ENCODE measurements at places on chromosomes 16 and 17.

- DNase-seq: no peak
Observed at GRCh38 chr16:77736879-77737278, 14.6 kb downstream of the NUDT7 start.

- no peak for DNase-seq
Observed at GRCh38 chr17:15972497-15972951, 27.0 kb downstream of the ZSWIM7 start.

- DNase-seq: no peak
Observed at GRCh38 chr17:21248500-21248899, 4.7 kb downstream of the NATD1 start.

DNA sequence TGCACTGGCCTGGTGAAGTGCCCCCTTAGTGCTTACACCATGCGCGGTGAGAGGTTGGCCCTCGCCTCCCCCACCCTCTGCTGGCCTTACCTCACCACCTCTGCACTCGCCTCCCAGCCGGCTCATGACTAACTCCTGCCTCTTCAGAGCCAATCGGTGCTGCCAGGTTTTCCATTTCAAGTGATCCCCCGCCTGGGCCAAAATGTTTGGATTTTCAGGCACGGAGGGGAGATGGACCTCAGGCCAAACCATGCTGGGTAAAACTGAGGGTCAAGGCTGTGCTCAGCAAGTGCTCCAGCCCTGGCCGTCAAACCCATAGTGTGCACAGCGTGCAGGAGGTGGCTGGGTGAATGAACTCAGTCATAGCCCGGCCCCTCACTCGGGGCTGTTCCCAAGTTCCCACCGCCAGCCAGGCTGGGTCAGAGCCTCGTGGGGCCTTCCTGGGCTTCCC, 175.4 kb downstream of the SEC14L1 start:
- DNase-seq: no peak

DNA sequence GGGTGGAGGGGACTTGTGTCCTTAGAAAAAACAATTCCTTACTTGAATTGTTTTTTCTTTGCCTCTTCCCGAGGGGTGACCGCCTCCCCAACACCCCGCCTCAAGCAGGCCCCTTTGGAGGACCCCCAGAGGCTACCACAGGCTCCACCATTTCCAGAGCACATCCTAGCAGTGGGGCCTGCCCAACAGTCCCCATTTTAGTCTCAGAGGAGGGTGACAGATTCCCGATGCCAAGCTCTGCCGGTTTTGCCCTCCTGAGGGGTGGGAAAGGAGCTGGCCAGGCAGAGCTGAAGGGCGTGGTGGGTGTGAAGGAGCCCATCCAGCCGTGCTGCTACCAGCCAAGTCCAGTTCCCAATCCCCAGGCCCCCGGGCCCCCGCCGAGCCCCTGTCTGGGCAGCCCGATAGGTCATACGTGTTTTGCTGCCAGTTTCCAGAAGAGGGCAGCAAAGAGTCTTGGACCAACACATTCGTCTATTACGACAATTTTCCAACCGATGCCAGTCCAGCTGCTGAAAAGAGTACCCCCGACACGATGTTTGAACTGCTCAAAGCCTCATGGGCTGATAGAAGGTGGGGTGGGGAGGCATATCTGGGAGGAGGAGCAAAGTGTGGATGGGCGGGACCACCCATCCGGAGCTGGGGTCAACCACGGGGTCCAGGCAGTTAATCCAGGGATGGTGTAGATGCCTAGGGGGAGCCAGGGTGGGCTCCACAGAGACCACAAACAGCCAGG, 18.8 kb upstream of the GAA start:
- peak; percentile 88 for DNase-seq

GRCh38 chr16:65142276-65142675, 20.4 kb upstream of the CDH11 start:
- no peak for DNase-seq

DNA sequence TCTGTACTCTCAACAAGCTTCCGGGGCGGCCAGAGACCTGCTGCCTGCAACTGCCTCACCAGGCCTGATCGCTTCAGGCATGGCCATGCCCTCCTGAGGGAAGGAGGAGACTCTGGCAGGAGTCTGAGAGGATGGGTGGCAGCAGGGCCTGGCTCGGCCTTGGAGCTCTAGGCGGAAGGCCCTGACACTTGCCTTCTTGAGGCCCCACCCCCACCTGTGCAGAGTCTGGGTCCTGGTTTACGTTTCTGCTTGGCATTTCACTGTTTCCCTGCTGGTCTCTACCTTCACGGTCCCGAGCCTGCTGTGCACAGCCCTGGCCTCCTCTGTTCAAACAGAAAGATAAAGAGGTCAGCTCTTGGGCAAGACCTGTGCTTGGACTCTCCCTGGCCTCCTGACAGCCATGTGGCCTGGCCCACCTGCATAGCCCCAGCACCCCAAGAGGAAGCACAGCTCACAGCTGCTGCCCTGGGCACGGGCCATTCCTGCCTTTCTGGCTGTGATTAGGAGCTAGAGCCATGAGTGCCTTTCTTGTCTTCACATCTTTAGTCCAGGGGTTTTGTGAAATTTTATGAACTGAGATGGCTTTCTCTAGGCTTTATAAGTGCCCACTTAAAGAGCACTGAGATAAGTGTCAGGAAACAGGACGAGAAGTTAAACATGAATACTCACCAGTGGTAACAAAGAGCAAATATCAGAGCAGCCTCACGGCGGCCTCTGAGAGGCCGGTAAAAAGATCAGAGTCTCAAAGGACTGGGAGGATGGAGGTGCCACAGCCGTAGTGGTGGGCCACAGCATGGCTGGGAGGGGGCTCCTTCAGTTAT, 25.6 kb upstream of the MTSS2 start:
- DNase-seq: no peak

DNA sequence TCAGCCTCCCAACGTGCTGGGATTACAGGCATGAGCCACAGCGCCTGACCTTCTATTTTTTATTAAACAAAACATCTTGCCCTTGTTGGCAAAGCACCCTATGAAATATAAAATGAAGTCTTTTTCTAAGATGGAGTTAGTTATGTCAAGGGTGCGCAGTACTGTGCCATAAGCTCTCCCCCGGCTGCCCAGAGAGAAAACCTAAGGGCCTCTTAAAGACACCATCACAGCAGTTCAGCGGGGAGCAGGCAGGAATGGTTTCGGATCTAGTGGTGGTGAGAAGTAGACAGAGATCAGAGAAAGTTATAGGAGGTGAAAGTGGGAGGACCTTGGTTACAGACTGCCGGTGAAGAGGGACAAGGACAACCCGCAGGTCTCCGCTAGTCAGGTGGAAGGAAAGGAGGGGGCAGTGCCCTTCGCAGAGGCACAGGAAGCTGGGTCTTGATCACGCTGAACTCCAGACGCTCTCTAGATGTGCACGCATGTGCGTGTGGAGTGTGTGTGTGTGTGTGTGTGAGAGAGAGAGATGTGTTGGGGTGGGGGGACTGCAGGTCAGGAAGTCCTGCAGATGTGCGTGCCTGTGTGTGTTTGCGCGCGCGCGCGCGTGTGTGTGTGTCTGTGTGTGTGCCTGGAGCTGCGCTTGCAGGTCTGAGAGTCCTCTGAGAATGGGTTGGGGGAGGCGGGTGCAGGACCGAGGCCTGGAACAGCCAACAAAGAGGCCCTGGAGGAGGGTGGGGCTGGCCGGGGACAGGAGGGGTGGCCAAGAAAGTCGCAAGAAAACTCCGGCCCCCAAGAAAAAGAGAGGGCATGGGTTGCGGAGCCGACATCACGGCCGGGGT, 748 bp upstream of the CMTM3 start:
- DNase-seq: peak; percentile 17

DNA sequence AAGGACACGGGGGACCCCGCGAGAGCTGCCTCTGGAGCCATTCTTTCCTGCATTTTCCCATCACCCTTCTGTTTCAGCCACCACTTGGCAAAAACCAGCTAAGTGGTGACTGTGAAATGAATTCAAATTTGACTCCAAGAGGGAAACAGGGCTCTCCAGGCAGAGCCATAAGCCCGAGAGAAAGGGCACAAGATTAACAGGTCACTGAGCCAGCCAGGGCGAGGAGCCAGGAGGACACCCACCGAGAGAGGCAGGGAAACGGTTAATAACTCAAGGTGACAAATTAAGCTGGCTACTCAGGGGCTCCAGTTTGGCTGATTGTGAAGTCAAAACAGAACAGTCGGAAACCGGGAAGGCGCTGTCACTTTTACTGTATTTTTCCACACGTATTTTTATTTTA, 67.8 kb upstream of the SOX9 start:
- no peak for DNase-seq

DNA sequence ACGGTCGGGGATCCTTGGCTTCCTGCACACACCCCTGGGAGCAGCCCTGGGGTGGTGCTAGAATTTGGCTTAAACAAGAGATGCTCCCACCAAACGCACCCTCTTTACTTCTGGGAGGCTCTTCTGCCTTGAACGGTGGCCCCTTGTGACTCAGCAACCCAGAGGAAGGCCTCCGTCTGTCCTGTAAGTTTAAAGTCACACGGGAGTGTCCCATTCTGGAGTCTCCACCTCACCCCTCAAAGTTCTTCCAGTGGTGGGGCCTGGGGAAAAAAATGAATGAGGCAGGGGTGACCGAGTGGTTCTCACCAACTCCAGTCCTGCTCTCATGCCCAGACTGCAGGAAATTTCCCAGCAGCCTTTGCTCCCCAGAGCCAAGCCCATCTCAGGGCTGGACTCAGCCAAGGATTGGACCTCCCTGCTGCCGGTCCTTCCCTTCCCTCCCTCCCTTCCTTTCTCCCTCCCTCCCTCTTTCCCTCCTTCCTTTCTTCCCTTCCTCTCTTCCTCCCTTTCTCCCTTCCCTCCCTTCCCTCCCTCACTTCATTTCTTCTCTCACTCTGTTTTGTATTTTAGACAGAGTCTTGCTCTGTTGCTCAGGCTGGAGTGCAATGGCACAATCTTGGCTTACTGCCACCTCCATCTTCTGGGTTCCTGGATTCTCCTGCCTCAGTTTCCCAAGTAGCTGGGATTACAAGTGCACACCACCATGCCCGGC, 11.4 kb downstream of the ITGAD start:
- no peak for DNase-seq

DNA sequence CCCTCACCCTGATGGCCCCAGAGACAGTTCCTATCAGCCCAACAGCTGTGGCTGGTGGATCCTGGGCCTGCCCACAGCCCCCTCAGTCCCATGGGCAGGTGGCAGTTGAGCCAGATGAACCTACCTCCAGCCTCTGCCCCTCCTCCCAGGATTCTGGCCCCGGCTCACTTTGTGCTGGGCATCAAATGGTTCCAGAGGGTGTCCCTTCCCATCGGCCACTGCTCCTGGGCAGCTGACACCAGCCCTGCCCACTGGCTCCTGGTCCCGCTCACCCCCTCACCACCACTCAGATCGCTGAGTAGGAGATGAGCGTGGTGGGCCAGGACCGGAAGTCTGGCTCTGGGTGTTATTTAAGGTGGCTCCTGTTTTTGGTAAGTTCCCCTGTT, 2.0 kb downstream of the TTYH2 start:
- DNase-seq: no peak

DNA sequence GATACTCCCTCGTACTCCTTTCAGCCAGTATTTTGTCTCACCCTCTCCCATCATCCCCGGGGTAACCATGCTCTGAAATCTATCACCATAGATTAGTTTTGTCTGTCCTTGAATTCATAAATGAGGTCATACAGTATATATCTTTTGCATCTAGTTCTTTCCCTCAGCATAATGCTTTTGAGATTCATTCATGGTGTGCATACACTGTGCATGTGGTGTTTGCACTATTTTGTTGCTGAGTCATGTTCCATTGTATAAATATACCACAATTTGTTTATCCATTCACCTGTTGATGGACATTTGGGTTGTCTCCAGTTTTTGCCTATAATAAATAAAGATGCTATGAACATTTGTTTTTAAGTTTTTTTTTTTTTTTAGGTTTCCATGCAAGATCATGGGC, 34.2 kb upstream of the NLRP1 start:
- DNase-seq: no peak

DNA sequence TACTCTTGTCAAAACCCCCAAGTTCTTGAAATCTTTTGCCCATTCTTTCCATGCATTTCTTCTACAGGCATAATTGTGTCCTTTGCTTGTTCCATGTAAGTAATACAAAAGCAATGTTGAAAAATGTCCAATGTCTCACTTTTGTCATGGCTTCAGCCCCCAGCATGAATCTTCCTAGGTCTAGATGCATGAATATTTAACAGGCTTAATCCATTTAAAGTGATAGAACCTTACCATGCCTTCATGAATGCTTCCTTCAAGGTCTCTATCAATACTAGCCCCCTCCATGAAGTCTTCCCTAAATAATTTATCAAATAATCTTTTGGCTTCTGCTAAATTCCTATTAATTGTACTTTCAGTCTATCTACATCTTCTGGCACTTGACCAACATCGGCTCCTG, 46.1 kb upstream of the ANKFY1 start:
- DNase-seq: no peak

DNA sequence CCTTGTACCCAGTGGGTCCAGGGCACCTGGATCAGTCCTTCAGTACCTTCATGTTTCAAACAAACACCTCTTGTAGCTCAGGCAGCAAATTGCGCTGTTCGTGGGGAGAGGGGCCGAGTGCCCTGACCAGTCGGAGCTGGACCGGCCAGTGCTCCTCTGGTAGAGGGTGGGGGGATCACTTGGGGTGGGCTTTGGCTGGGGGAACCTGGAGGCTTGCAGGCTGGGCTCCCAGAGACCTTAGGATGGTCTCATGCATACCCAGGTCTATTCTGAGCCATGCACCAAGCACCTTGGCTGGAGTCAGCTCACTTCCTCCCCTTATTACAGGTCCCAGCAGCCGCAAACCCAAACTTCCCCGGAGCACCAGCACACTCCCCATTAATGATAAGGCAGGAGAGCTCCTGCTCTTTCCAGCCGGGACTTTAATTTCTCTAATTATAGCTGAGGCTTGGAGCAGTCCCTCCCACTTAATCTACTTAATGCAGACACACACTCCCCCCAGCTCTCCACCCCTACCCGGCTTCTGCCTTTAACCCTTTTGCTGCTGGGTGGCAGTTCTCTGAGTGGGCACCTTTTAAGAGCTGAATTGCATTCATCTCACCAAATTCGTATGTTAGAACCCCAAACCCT, 26.3 kb upstream of the MGAT5B start:
- DNase-seq: peak; percentile 65

DNA sequence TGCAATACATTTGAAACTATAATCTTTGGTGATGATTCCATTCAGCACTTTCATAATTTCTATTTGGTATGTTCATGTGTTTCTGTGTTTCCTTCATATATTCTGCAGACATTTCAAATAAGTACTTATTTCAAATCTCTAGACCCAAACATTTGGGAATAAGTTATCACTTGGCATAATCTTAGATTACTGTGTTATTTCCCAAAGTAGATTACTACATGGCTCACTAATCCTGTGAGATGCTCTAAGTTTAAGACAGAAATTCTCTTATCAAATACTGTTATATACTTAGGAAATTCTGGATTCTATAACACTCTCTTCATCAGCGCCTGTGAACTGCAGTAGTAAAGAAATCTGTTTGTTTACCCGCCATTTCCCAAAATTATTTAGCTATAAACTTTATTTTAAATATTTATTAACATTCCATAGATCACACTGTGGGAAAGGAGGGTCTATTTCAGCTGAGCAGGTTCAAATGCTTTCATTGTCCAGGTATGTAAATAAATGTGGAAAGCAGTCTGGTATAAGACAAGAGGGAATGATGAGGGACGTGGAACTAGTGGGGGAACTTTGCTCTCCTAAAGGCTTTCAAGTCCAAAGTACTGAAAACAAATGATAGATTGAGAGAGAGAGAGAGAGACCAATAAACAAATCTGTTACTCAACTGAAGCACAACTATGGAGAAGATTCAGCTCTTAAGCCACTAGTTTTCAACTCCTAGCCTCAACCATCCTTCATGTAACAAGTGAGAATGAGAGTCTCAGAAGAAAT, 61.8 kb upstream of the TOM1L1 start:
- DNase-seq: no peak
